GM23338 (cell line): ENCODE measurements at places on chromosomes 7 and 10. TPM values are rescaled to one million over a fixed set of nuclear protein-coding genes. Genes with fewer than 3 reads are reported as not detected.

DNA sequence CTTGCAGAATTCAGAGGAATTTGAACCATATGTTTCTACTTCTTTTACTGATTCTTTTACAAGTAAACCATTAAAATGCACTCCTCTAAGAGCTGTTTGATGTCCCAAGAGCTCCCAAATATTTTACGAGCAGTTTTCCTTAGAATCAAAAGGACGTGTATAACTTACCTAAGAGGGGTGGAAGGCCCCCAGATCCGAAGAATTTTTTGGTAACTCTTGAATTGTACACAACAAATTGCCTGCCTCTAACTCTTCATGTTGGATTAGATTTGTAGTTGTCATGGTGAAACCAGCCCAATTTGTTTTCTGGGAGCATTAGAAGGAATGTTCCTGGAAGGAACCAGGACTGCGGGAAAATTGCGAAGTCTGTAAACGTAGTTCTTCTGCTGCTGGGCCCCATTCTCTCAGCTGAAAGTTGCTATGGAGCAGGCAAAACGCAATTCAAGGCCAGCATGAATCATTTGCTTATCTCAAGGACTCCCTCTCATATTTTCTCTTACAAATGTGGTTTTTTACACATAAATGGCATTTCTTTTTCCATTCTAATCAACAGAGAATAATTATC is 124.8 kb upstream of the TMEM72 start:
- peak; percentile 7 for DNase-seq

DNA sequence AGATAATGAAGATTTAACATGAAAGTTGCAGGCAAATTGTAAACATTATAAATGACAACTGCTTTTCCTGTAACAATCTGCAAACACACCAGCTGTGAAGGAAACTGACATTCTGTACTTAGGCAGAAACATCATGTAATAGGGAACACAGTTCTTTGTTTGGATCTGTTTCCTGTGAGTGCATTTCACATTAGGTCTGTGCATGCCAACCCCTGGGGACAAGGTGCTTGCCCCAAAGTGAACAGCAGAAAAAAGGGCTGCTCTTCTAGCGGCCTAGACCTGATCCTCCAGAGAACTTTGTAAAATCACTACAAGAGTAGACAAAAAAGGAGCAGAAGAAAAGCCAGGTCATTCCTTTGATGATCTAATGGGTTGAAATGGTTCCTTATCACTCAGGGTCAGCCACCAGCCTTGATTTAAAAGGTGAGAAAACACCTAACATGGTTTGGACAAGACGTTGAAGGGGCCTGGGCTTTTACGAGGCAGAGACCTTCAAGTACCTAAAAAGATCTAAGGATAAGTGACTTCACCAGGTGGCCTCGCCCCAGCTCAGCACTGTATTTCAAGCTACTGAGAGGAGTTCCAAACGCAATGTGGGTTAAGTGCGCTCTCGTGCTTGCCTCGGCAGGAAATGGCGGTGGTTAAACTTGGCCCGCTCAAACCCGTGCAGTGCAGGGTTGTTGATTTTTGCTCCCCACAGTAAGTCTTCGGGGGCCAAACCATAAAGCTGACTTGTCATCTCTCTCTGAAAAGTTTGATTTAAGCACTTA is 249.7 kb downstream of the CREB5 start:
- DNase-seq = no peak

DNA sequence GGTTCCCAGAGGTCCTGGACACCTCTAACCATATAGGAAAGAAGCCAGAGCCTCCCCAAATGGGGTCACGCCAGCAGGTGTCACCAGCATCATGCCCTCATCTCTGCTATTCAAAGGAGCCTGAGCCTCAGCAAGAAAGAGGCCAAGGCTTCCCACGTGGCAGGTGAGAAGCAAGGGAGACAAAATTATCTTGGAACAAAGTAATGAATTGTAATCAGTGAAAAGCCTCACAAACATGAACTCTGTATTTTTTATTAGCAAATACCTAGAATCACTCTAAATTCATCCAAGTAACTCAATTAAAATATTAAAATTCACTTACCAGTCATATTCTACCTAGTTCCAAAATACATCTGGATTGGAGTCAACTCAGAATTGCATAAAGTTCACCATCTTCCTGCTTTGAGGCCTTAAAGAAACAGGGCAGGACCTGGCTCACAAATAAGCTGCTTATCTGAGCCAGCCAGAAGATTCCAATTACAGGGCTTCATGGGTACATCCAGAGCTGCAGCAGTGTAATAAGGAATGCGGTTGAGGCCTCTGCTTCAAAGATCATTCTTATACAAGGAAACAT is 68.7 kb downstream of the SGMS1 start:
- peak; percentile 64 for DNase-seq

- DNase-seq = no peak
These were observed 89.4 kb downstream of the SH3PXD2A start for GRCh38 chr10:103765981-103766380.

GRCh38 chr7:88628363-88629085 is 131.0 kb upstream of the ZNF804B start:
- no peak for DNase-seq

DNA sequence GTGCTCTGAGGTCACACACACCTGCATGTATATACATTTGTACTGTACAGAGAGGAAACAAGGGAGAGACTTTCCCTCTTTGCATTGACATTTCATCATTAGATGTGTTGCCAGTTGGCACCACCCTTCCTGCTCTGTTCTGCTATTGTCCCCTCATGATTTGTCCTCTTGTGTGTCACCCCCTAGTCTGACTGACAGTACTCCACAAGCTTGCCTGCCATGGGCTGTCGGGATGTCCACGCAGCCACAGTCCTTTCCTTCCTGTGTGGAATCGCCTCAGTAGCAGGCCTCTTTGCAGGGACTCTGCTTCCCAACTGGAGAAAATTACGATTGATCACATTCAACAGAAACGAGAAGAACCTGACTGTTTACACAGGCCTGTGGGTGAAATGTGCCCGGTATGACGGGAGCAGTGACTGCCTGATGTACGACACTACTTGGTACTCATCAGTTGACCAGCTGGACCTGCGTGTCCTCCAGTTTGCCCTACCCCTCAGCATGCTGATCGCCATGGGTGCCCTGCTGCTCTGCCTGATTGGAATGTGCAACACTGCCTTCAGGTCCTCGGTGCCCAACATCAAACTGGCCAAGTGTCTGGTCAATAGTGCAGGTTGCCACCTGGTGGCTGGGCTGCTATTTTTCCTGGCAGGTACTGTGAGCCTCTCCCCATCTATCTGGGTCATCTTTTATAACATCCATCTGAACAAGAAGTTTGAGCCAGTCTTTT is 9.4 kb downstream of the CLDN12 start:
- DNase-seq = peak; percentile 75

DNA sequence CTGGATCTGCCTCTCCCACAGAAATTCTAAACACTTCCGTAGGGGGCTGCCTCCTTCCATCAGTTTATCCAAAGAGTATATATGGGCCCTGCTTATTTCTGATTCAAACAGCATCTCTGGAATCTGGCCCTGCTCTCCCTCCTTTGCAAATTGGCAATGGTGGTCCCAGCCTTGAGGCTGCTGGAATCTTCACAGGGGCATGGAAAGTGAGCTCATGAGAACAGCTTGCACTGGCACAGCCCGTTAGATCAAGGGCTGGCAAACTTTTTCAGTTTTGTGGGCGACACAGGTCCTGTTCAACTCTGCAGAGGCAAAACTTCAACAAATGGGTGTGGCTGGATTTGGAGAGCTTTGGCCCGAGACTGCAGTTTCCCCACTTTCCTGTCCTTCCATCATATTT is 526.9 kb downstream of the KCNMA1 start:
- no peak for DNase-seq

DNA sequence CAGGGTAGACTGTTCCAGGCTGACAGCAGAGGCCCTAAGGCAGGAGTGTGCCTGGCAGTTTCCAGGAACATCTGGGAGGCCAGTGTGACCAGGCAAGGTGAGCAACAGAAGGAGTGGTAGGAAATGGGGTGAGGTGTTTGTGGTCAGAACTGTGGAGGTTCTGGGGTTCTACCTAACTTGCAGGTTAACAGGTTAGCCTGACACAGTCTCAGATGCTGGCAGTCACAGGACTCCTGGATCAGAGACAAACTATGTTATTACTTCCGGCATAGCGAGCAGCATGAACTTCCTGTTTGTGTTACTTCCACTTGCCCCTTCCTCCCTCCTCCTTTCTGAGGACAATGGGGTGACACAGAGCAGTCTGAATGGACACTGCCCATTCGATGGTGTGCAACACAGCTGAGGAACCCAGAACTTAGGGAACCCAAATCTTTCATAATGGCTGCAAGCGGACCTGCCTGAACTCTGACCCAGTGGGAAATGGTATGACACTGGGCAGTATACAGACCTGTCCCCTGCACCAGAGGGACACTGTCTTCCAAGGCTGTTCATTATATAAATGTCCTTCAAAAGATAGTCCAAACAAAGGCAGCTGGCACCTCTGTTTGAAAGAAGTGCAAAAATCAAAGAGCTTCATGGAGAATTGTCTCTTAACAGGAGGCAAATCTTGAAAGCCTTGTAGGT is 3.9 kb upstream of the SAR1A start:
- DNase-seq = no peak

- no peak for DNase-seq
These were observed 43.9 kb downstream of the STK32C start for GRCh38 chr10:132263866-132264265.

GRCh38 chr7:109967406-109967805 is 1123.5 kb upstream of the LRRN3 start:
- no peak for DNase-seq

- DNase-seq = no peak
These were observed 43.2 kb downstream of the HIBADH start for GRCh38 chr7:27619492-27619891.

DNA sequence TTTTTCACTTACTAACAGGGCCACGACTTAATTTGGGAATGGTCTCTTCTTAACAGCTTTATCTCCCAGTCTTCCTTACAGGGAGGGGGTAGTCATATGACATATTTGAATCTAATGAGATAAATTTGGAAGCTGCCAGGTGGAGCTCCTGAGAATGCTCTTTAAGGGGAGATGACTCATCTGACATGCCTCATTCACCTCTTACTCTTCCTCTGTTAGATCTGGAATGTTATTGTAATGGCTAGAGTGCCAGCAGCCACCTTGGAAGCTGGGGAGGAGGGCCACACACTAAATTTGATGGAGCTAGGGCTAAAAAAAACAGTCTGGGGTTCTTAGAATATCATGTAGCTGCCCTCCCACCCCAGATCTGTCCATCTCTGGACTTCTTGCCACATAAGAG is 22.7 kb downstream of the HECW1 start:
- peak; percentile 82 for DNase-seq

DNA sequence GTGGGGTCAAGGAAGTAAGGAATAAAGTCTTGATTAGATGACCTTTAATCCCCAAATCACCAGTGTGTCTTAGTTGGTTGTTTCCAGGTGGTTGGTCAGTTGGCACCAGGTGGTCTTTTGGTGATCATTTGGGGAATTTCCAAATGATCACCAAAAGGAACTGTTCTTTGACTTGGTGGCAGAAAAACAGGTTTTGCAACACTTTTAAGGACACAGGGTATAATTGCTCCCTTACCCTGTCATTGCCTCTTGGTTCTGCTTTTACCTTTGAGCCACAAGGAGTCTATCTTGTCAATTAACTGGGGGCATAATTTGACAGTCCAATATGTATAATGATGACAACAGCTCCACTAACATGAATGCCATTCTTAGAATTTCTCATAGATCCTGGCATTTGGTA is 104.2 kb downstream of the ADK start:
- DNase-seq = peak; percentile 33

DNA sequence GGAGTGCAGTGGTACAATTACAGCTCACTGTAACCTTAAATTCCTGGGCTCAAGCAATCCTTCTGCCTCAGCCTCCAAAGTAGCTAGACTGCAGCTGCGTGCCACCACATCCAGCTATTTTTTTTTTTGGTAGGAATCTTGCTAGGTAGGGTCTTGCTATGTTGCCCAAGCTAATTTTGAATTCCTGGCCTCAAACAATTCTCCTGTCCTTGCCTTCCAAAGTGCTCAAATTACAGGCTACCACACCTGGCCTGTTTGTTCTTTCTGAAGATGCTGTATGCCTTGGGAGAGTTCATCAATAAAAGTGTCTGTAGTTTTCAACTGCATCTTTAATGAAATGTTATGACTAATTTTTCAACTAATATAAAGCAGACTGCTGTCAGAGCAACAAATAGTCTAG is 452 bp downstream of the SAMD9 start:
- DNase-seq = no peak

- peak; percentile 71 for DNase-seq
These were observed 141.3 kb upstream of the AGK start for GRCh38 chr7:141409801-141410329.

GRCh38 chr10:30373596-30374327 is 24.7 kb upstream of the MTPAP start:
- DNase-seq = no peak

- no peak for DNase-seq
These were observed 24.8 kb downstream of the C10orf67 start for GRCh38 chr10:23319835-23320234.

DNA sequence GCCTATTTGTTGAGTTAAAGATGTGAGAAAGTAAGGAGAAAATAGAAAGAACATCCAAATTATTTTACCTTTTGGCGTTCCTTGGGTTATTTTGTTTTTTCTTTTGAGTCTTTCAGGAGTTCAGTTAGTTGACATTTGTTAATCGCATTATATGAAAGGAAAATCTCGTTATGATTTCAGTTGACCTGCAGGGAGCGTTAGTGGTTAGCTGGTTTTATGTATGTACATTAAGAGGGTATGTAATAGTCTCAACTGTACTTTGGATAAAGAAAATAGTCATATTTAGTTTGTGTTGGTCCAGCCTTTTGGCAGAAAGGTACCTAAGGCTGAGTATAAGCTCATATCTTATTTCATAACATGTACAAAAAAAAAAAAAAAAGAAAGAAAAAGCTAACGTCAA is 4.0 kb downstream of the BMPER start:
- DNase-seq = no peak

- DNase-seq = no peak
These were observed 25.3 kb downstream of the CCDC6 start for GRCh38 chr10:59880971-59881510.

- DNase-seq = no peak
These were observed 867.3 kb upstream of the AUTS2 start for GRCh38 chr7:68730964-68731363.

- peak; percentile 97 for DNase-seq
These were observed 82.2 kb downstream of the PIK3CG start for GRCh38 chr7:106947244-106947728.

Gene SLC26A5
- total RNA-seq = 0.49 and 0.58 TPM in 2 replicates

Gene MRC1
- total RNA-seq = 0.04 TPM in 1 of 2 replicates, not detected in the other

Gene CYP2C9
- total RNA-seq = not detected in 2 replicates

Gene ABHD11
- 16.3 and 24.6 TPM in 2 replicates for total RNA-seq

Gene CFAP43
- total RNA-seq = 0.24 and 0.47 TPM in 2 replicates

Gene HSPA12A
- total RNA-seq = 5.2 and 6.3 TPM in 2 replicates

Gene GPR15LG
- not detected in 2 replicates for total RNA-seq

Gene AHCYL2
- total RNA-seq = 29.4 and 42.6 TPM in 2 replicates

Gene MYL10
- total RNA-seq = not detected in 2 replicates
